HT-29 (cell line): ENCODE measurements at places on chromosomes 4 and X. TPM values are rescaled to one million over a fixed set of nuclear protein-coding genes. Genes with fewer than 3 reads are reported as not detected.

- no peak for DNase-seq
Measured at GRCh38 chr4:150145946-150146340, 67.7 kb downstream of the DCLK2 start.

Gene GJB1
- 45.9 and 52.6 TPM in 2 replicates for total RNA-seq

DNA sequence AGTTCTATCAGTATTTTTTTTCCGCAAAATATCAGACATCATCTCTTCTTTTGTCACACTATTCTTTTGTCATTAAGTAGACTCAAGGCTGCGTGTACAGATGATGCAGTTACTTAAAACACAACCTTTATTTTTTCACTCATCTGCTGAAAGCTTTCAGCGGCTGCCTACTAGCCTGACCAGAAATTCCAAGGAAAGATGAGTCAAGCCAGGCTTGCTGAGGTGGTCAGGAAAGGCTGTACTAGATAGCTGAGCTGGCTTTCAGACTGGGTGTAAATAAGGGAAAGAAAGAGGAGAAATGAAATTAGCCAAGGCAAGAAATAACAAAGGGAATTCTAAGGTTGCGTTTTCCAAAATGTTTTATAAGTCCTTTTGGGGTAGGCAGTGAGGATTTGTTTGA, 17.9 kb downstream of the STK26 start:
- no peak for DNase-seq

GRCh38 chr4:3388471-3389232, 53.1 kb upstream of the HGFAC start:
- DNase-seq: no peak

DNA sequence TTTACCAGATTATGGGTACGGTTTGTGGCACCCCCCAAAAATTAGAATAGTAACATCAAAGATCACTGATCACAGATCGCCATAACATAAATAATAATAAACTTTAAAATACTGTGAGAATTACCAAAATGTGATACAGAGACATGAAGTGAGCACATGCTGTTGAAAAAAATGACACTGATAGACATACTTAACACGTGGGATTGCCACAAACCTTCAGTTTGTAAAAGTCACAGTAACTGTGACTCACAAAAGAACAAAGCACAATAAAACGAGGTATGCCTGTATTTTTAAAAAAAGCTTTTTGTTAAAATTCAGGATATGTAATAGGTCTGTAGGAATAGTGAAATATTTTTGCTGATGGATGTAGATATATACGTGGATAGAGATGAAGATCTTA, 93.4 kb downstream of the TET2 start:
- DNase-seq: no peak

GRCh38 chrX:17160975-17161374, 214.0 kb upstream of the NHS start:
- DNase-seq: peak; percentile 49
